Left renal cortex interstitium (tissue), 4 donors: ENCODE measurements at places on chromosomes 2 and 18. TPM values are rescaled to one million over a fixed set of nuclear protein-coding genes. Genes with fewer than 3 reads are reported as not detected.

SERPINE2 gene
- polyA plus RNA-seq = 115 TPM

NT5DC4 gene
- polyA plus RNA-seq = 0.05 TPM

GPC1 gene
- polyA plus RNA-seq = 37.8 TPM

AFF3 gene
- 23.4 TPM for polyA plus RNA-seq

CD8B gene
- polyA plus RNA-seq = 1.1 TPM

PTGR3 gene
- polyA plus RNA-seq = 46.5 TPM

OR6B2 gene
- not detected for polyA plus RNA-seq

PRSS56 gene
- 0.08 TPM for polyA plus RNA-seq

UGT1A4 gene
- not detected for polyA plus RNA-seq

ANO7 gene
- polyA plus RNA-seq = 3.4 TPM

LDAH gene
- polyA plus RNA-seq = 35.6 TPM

TNFRSF11A gene
- polyA plus RNA-seq = 3.4 TPM

SETBP1 gene
- 28.4 TPM for polyA plus RNA-seq

LPIN2 gene
- polyA plus RNA-seq = 41.3 TPM

DYNAP gene
- 0.08 TPM for polyA plus RNA-seq

CNGA3 gene
- 0.06 TPM for polyA plus RNA-seq

C1GALT1C1L gene
- 4.2 TPM for polyA plus RNA-seq

GREB1L gene
- 2.9 TPM for polyA plus RNA-seq

CD28 gene
- 0.98 TPM for polyA plus RNA-seq

FER1L5 gene
- 2.3 TPM for polyA plus RNA-seq

USP37 gene
- polyA plus RNA-seq = 15.1 TPM

ELOA2 gene
- polyA plus RNA-seq = 0.13 TPM

MLPH gene
- polyA plus RNA-seq = 1.4 TPM

DAPL1 gene
- polyA plus RNA-seq = 38.8 TPM

FAM237A gene
- not detected for polyA plus RNA-seq

RAX gene
- not detected for polyA plus RNA-seq

LINC00305 gene
- polyA plus RNA-seq = 8.5 TPM

ZSCAN30 gene
- 53.8 TPM for polyA plus RNA-seq

BCL2 gene
- 23.7 TPM for polyA plus RNA-seq

GRB14 gene
- polyA plus RNA-seq = 51.7 TPM

MREG gene
- 18.4 TPM for polyA plus RNA-seq

DBI gene
- polyA plus RNA-seq = 239 TPM

RFTN2 gene
- polyA plus RNA-seq = 19.9 TPM

ABCG8 gene
- polyA plus RNA-seq = 1.1 TPM

PPP1R1C gene
- polyA plus RNA-seq = 1.5 TPM

UGT1A5 gene
- not detected for polyA plus RNA-seq

LOXHD1 gene
- polyA plus RNA-seq = 1.2 TPM
